Hematopoietic multipotent progenitor cell treated with erythropoietin and hydrocortisone succinate and interleukin-3 and kit ligand, for 4 days (in vitro differentiated cells): ENCODE measurements at places on chromosomes 5 and 9.

DNA sequence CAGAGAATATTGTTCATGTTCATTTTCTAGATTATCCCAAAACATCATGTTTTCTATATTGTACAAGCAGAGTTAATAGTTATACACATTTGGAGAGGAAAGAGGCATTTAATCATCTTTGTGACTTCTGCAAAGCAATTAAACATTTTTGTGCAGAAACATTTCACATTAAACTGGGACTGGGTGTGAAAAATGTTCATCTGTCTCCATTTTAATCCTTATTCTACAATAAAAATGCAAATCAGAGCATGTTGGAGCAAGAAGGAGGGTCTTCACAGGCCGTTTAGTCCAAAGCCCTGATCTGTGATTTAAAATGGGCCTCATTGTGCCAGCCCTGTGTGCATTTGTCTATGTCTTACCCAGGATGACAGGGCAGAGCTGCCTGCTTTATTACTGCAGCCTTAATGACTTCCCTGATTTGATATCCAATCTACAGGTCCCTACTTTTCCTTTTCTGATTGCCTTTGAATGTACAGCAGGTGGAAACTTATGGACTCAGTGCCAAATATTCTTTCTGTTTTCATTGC lies 183.5 kb downstream of the CAVIN4 start:
- DNase-seq, result no peak

DNA sequence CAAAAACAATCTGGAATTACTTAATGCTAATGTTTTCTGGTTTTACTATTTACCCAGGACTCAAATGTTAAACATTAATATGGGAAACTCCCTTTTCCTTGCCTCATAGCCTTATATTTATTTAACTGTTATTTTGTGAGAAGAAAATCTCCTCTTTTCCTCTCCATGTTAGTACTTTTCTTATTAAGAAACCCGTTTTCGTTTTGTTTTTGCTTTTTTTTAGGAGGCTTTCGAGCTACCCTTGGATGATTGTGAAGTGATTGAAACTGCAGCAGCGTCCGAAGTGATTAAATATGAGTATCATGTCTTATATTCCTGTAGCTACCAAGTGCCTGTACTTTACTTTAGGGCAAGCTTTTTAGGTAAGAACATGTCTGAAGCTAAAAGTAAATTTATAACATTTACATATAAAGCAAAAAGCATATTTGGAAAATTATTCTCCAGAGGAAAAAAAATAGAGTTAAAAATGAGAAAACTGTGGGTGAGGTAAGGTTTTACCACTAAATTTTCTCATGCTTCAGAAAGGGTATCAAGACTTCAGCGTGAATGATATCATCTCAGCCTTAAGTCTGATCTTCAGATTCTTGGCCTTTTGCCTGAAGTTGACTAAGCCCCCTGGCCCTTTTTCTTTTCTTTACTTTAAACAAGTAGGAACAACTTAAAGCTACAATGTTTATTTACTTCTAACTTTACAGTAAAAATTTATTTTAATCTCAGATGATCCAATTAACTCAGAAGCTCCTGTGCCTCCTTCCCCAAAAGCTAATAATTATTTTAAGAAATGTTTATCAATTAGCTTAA lies 113.8 kb downstream of the RPS23 start:
- no peak for DNase-seq

- DNase-seq, result no peak
These were observed 214.7 kb downstream of the FBXL17 start for GRCh38 chr5:108167174-108167573.

GRCh38 chr5:149235841-149236240 lies 35.8 kb upstream of the AFAP1L1 start:
- no peak for DNase-seq

- DNase-seq, result no peak
These were observed 406.0 kb upstream of the SEMA6A start for GRCh38 chr5:116980581-116980980.

DNA sequence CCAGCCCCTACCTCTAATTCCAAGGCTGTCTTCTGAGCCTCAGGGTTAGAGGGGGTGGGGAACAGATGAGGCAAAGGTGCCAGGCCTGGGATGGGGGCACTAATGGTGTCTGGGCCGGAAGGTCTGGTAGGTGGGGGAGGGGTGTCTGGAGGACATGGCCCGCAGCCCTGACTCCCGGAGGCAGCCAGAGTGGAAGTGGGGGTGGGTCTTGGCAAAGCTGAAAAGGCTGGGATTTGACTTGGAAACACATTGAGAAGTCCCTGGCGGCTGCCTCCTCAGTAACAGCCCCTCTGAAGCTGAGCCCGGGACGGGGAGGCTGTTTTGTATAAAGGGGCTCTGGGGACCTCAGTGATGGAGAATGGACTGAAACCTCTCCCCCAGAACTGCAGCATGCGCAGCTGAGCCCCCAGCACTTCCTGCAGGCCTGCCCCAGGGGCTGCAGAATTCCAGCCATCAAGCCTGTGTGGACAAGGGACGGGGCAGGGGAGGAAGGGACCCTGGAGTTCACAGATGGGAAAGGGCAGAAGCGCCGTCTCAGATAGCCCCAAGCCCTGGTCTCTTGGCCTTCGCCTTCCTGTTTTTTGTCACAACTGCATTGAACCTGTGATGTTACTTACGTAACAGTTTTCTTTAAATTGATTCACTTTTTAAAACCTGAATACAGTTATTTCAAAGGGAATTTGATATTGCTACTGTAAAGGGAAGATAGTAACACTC lies 49.3 kb upstream of the SYNPO start:
- DNase-seq, result no peak

GRCh38 chr5:107403228-107403953 lies 267.3 kb downstream of the EFNA5 start:
- no peak for DNase-seq

GRCh38 chr5:90055831-90056328 lies 353.7 kb downstream of the CETN3 start:
- no peak for DNase-seq

DNA sequence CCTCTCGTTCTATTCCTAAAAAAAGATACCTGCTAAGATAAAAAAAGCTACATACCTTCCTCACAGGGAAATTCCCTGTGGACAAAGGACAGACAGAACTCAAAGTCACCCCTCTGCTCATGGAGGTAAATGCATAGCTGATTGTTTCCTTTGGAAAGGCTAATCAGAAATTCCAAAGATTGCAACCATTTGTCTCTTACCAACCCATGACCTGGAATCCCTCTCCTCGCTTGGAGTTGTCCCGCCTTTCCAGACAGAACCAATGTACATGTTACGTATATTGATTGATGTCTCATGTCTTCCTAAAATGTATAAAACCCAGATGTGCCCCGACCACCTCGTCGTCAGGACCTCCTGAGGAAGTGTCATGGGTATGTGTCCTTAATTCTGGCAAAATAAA lies 49.2 kb upstream of the LIFR start:
- DNase-seq, result no peak

DNA sequence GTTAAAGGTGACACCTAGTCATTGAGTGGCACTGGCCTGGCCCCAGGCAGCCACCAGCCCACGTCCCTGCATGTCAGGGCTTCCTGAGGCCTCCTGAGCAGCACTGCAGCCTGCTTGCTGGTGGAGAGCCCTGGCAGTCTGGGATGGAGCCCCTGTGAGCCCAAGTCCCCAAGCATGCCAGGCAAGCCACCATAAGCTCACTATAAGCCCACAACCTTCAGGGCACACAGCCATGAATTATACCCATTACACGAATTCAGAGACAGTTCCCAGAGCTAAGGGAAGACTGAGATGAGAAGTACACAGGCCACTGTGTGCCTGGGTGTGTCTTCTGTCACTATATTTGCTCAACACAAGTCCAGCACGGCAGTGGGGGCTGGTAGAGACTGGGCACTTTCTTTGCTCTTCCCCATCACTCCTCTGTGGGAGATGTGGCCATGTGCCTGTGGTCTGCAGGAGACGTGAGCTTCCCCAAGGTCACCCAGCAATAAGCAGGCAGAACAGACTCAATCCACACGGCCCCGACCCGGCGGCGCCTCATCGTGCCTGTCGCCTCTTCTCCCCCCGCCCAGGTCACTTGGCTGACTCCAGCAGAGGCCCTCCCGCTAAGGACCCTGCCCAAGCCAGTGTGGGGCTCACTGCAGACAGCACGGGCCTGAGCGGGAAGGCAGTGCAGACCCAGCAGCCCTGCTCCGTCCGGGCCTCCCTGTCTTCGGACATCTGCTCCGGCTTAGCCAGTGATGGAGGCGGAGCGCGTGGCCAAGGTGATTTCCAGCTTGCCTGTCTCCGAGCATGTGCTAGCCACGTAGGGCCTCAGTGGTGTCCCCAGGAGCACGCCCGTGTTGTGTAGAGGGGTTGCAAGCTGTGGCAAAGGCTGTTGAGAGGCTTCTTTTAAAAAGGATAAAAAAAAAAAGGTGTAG lies 114.8 kb downstream of the WNK2 start:
- no peak for DNase-seq

GRCh38 chr5:111535879-111536549 lies 23.7 kb upstream of the STARD4 start:
- DNase-seq, result no peak

DNA sequence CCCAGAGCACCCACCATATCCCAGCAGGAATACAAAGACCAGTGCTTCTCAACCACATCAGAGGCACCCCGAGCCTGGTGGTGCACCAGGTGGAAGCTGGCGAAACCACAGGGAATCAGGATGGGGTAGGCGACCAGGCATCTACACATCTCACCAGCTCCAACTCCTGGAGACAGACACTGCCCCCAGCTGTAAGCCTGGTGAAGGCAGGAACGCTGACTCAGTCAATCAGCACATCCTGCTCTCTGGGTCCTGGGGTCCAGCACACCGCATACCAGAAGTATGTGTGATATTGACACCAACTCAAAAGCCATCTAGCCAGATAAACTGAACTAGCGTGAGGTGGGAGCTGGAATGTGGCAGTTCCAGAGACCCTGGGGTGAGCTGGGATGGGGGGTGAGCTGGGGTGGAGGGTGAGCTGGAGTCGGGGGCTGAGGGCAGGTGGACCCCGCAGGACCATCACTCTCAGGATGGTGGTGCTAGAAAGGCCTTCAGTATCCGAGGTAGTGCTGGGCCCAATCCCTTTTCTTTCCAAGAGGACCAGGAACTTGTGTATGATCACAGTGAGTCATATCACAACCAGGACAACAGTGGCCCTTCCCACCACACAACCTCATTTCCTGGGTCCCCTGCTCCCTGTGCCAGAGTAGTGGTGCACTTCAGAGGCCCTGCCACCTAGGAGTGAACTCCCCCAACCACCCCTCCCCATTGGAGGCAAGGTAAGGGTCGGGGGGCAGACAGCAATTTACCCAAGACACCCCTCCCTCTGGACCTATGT lies 2.5 kb downstream of the DBN1 start:
- no peak for DNase-seq

DNA sequence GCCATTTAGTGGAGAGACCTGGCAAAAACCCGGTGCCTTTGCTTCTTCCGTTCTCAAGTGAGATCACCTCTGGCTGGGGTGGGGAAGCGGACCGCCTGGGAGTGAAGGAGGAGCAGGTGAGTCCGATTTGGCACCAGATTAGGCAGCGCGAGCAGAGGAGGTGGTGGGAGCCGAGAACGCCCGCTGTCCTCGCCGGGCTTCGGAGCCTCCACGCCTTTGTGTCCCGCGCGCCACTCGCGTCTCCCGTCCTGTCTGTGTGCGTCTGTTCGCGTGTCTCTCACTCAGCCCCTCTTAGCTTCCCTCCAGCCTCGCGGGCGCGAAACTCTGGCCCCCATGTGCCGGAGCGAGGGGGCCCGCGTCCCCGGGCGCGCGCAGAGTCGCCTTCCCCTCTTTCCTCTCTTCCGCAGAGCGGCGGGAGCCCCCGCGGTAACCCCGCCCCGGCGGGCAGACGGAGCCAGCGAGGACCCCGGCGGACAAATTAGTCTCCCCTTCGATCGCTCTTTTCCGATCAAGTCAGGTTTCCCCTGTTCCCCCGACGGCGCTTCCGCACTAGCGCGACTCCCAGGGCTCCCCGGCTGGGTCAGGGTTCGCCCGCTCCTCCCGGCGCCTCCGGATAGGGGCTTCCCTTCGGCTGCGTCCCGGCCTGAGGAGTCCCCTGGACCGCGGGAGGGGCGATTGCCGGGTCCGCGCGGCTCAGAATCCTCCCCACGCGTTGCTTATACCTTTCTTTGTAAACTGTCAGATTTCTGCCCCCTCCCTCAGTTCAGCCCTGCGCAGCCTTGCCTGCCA lies 7.1 kb downstream of the POU4F3 start:
- DNase-seq, result no peak

- DNase-seq, result no peak
These were observed 71.0 kb downstream of the INVS start for GRCh38 chr9:100170085-100170484.

GRCh38 chr5:168784454-168784853 lies 205.3 kb upstream of the PANK3 start:
- peak; percentile 10 for DNase-seq

DNA sequence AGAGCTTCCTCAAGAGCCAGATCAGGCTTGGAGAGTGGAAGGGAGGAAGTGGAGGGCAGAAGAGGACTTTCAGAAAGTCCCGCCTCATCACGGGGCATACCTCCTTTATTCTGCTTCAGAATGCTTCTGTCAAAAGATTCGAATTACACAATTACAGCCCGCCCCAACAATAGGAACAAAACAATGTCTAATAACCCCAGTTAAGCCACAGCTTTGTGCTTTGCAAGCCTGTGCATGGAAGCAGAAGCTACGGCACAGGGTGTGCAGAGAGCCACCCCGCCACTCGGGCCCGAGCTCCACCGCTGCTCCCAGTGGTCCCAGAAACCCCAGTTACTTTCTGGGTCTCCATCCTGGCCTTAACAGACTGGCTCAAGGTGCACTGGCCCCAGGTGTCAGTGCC lies 23.5 kb downstream of the HNRNPH1 start:
- no peak for DNase-seq

DNA sequence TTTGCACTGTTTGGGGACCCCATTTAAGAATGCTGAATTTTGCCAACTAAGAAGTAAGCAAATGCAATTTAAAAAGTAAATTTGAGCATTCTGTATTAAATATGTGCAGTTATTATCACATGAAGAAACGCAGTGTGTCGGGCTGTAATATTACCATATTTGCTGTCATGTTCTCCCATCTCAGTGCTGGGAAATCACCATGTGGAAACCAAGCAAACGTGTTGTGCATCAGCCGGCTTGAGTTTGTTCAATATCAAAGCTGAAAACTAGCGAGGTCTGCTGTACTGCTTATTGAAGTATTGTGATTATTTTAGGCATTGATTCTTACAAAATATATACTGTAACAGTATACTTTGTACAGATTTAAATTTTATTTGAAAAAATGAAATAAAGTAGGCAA lies 2.6 kb downstream of the IGIP start:
- no peak for DNase-seq

GRCh38 chr5:168590666-168591065 lies 11.5 kb upstream of the PANK3 start:
- no peak for DNase-seq

DNA sequence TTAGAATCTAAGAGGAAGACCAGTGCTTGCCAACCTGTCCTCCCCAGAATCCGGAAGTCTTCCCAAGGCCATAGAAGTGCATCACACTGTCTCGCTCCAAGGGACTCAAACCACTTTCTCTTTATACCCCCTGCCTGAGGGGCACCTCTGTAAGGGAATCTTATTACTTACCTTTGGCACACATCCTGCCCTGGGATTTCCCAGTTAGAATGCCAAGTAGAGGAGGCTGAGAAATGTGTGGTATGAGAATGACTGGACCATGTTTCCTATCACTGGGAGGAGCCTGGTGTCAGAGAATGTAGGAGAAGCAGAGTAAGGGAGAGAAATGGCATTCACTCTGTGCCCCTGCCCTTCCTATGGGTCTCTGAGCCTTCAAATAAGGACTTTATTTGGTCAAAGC lies 85.8 kb downstream of the AOPEP start:
- no peak for DNase-seq
